ENCODE measurements at places on chromosomes 5 and 9.
A peak's percentile ranks its signal among the peaks of the same experiment; 100 is the strongest.

GRCh38 chr9:81379655-81380054, 309.7 kb downstream of the TLE1 start:
- no peak for DNase-seq

- DNase-seq, result no peak
These were observed 500.2 kb upstream of the CDH6 start for GRCh38 chr5:30693326-30693725.

- no peak for DNase-seq
These were observed 59.2 kb downstream of the NSUN2 start for GRCh38 chr5:6573651-6574101.

- no peak for DNase-seq
These were observed 156.8 kb downstream of the DCP2 start for GRCh38 chr5:113133211-113133975.

- DNase-seq, result no peak
These were observed 47.8 kb downstream of the TSPAN17 start for GRCh38 chr5:176695073-176695472.

DNA sequence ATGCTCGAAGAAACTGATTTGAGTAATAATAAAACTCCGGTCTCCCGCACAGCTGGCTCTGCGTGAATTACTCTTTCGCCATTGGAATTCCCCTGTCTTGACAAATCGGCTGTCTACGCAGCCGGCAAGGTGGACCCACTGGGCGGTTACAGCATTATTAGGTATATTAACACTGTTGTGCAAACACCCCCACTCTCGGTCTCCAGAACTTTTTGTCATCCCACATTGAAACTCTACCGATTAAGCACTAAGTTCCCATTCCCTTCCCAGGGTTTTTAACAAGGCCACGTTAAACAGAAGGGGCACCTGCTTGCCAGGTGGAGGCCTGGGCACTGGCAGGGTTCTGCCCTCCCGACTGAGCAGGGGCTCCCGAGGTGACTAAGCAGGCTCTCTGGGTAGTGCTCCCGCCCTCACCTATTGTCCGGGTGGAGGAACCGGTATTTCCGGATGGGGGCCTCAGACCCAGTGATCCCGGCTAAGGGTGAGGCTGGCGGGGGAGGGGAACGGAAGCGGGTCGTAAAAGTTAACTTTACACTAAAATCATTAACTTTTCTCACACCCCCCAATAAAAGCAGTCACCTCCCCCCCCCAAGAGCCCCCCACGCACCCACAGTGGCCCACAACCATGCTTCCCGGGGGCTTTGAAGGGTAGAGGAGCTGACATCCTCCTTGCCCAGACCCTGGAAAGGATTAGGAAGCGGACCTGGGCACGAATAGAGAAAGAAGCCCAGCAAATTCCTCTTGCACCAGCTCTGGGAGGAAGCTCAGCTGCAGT, 53.5 kb upstream of the TJP2 start:
- peak; percentile 77 for DNase-seq

- no peak for DNase-seq
These were observed 32.2 kb downstream of the NSA2 start for GRCh38 chr5:74798977-74799911.

DNA sequence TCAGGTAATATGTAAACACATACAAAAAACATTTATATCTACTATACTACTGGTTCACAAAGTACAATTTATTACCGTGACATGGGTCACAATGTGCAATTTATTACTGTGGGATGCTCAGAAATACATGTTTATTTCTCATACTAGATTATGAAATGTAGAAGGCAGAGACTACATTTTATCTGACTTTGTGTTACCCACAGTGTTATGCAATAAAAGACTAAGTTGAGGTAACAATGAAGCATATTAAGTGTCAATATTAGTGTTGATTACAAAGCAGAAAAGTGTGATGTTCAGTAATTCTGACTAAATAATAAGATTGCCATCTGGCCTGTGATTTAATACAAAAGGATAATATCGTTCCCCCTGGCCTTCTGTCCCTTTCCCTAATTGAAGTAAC, 42.4 kb downstream of the CPLANE1 start:
- DNase-seq, result no peak

DNA sequence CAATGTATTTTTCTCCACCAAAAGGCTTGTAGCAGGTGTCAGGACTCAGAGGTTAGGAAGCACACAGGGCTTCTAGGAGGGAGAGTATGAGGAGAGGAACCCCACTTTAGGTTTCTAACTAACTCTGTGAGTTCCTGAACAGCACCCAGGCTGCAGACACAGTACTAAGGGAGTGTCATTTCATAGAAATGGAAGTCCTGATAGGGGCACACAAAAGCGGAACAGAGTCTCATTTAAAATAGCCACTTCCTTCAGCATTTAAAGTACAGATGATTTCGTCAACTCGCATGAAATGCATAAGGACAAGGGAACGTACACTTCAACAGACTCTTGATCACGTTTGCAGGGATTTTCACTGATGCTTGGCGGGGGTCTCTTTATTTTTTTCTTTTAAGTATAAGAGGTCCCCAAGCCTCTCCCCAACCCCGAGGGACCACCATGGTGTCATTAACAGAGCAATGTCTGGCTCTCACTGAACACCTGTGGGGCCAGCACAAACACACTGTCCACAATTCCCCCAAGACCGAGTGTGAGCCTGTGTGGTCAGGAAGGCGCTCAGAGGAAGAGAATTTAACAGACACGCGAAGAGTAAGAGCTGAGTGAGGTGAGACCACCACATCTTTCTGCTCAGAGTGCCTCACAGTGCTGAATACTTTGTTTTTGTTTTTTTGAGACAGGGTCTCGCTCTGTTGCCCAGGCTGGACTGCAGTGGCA, 82.3 kb downstream of the SECISBP2 start:
- DNase-seq, result no peak

DNA sequence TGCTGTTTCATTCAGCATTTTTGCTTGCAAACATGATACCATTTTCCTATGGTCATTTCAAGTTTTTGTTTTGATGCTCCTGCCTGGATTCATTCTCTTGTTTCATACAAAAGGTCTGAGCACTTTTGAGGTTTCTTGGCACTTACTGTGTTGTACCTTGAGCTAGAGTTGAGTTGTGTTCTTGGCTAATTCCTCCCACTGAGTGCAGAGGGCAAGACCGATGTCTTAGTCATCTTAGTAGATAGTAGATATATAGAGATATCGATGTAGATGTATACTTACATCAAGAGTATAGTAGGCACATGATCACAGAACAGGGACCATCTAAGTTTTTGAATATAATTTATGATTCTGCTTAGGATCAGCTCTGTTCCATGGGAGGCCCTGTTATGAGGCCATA, 366.6 kb downstream of the OSTF1 start:
- no peak for DNase-seq

GRCh38 chr5:38634568-38635369, 78.3 kb upstream of the LIFR start:
- DNase-seq, result no peak

GRCh38 chr5:13606051-13606450, 338.4 kb downstream of the DNAH5 start:
- no peak for DNase-seq

- no peak for DNase-seq
These were observed 73.0 kb upstream of the MPDZ start for GRCh38 chr9:13352451-13352979.

GRCh38 chr9:126372716-126373115, 46.1 kb downstream of the MVB12B start:
- no peak for DNase-seq

GRCh38 chr9:133945314-133945975, 46.7 kb downstream of the VAV2 start:
- DNase-seq, result no peak

DNA sequence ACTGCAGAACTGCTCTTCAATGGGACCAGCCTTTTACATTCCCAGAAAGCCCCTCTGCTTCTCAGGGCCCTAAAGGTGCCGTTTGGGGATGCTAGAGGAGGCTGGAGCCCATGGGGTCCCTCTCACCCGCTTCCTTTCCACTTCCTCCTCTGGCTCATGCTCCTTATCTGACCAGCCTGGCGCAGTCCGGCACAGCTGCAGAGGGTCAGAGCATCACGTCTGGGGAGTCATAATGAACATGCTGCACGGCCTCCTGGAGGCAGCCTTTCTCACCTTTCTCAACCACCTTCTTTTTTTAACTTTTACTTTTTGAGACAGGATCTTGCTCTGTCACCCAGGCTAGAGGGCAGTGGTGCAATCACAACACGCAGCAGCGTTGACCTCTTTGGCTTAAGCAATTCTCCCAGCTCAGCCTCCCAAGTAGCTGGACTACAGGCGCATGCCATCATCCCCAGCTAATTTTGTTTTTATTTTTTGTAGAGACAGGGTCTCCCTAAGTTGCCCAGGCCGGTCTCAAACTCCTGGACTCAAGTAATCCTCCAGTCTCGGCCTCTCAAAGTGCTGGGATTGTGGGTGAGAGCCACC, 15.1 kb upstream of the TCF7 start:
- DNase-seq, result no peak

GRCh38 chr9:113298924-113299770, 4.0 kb downstream of the RNF183 start:
- no peak for DNase-seq

GRCh38 chr5:142246258-142246657, 78.6 kb downstream of the SPRY4 start:
- no peak for DNase-seq

GRCh38 chr9:91071184-91071990, 269.8 kb downstream of the SYK start:
- DNase-seq, result no peak

DNA sequence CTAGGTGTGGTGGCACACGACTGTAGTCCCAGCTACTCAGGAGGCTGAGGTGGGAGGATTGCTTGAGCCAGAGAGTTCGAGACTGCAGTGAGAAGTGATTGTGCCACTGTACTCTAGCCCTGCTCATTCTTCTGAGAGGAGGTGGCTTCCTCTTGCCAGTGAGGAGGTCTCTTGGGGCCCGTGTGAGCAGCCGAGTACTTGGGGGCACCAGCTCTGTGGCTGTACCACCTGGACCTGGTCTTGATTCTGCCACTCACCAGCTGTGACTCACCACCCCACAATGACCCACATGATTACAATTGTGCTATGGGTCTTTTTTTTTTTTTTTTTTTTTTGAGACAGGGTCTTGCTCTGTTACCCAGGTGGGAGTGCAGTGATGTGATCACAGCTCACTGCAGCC, 18.0 kb upstream of the CRB2 start:
- no peak for DNase-seq

- DNase-seq, result no peak
These were observed 4.1 kb downstream of the LRSAM1 start for GRCh38 chr9:127455324-127455992.

DNA sequence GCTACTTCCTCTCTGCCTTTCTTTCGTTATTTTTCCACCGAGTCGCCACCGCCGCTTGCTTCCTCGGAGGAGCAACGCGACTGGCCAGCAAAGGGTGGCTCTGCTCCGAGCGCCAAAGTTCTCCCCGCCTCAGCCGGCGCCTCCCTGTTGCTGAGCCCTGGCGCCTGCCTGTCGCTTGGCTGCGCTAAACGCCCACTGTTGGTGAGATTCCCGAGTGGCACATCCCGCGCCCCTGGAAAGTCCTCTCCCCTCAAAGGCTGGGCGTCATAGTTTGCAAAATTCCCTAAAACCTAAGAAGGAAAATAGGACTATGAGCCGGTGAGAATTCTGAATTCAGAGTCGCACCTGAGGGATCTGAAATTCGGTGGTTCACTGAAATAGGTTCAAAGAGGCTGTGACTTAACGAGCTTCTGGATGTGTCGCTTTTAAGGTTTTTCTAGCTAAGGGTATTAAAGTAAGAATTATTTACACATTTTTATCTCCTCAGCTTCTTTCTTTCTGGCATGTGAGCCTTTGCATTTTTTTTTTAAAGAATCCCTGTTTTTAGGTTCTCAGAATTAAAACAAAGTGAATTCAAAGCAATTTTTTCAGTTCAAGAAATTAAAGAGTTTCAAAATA, at the start of gene GRIN3A:
TSS of gene GRIN3A (minus strand) at position 82 of the 618 bp plus-strand sequence. CDS start 668 bp downstream, outside the sequence.
- no peak for DNase-seq

DNA sequence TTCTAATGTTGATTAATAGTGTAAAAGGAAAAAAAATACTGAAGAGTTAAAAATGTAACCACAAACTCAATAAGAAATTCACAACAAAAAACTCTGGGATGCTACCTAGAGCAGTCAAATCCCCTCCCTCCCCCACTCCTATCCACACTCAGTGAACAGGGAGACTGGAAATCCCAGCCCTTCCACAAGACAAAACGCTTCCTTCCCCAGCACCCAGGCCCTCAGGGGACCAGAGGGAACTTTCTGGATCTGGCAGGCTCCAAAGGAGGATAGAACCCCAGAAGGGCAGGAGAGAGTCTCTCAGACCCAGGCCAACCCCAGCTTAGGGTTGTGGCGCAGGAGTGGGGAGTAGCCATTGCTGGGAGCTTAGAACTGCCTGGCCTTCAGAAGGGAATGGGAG, 55.0 kb downstream of the DCP2 start:
- DNase-seq, result no peak

DNA sequence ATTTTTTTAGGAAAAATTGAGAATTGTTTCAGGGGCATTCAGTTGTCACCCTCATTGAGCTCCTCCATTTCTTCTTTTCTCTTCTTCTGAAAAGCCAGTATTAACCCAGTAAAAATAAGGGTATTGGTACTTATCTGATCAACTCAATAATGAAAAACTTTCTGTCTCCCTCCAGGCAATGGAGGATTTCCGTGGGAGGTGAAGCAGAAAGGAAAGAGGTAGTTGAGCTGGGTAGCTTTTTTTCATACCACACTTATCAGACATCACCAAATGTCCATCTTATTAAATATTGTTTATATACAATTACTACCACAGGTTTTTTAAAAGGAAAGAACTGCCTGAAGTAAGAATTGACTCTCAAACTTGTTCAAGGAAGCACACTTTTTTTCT, 731.1 kb upstream of the ZNF608 start:
- DNase-seq, result no peak

GRCh38 chr5:75568202-75568601, 43.1 kb upstream of the ANKDD1B start:
- DNase-seq, result no peak

DNA sequence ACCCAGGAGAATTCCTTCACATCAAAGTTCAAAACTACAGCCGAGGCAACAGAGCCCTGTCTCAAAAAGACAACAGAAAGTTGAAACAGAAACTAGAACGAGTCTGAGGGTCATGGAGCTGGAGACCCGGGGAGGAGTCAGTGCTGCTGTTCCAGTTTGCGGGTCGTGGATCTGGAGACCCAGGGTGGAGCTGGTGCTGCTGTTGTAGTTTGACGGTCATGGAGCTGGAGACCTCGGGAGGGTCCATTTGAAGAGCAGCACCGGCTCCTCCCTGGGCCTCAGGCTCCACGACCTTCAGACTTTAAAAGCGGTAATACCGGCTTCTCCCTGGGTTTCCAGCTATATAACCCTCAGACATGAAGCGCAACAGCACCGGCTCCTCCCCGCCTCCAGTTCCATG, 13.0 kb upstream of the LCN15 start:
- DNase-seq, result no peak

Data from NCI-H1048 (cell line).